ENCODE measurements at places on chromosomes 5 and 9.

DNA sequence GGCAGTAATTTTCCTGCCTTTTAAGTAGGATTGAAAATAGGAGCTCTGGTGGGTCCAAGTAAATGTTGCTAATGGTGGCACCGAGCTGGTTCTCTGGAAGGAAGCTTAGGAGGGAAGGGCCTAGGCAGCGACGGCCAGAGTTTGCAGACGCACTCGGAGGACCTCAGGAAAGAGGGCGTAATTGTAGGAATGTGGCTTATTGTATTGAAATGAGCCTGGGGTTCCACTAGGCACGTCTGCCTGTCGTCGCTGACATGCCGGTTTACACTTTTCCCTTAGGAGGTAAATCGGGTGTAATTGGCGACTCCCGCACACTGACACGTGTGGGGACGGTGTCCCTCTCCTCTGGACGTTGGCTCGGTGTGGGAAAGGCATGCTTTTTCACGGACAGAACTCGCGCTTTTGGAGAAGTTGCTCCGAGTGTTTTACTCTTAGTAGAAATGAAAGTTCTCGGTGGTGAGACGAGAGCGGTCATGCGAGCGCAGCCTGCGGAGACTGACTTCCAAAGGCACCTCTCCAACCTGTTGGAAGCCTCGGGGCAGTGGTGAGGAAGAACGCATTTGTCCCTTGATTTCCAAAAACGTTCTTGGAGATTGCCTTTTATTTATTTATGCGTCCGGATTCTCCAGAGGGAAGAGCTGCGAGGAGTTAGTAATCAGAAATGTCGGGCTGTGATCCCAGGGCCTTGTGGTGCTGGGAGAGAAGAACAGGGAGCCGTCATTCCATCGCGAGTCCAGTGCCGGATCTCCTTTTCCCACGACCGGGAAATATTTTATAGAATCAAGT lies 1.3 kb downstream of the NR4A3 start:
- DNase-seq: no peak

- no peak for DNase-seq
Measured at GRCh38 chr5:139787257-139787567, 8.4 kb upstream of the PSD2 start.

DNA sequence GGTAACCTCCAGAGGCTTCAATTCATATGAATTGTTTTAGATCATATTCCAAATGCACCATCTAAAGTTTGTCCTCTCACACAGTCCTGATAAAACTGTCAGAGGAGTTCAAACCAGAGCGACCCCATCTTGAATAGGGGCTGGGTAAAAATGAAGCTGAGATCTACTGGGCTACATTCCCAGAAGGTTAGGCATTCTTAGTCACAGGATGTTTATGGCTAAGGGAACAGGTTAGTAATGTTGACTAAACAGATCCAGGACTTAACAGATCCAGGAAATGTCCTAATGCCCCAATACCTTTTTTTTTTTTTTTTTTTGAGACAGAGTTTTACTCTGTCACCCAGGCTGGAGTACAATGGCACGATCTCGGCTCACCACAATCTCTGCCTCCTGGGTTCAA lies 192.6 kb upstream of the PRDM9 start:
- no peak for DNase-seq

- no peak for DNase-seq
Measured at GRCh38 chr9:70411121-70411929, 3.1 kb downstream of the KLF9 start.

GRCh38 chr5:141003031-141003430 lies 36.8 kb downstream of the PCDHAC2 start:
- DNase-seq: no peak

GRCh38 chr5:93574491-93575305 lies 6.3 kb downstream of the NR2F1-AS1 start:
- no peak for DNase-seq

DNA sequence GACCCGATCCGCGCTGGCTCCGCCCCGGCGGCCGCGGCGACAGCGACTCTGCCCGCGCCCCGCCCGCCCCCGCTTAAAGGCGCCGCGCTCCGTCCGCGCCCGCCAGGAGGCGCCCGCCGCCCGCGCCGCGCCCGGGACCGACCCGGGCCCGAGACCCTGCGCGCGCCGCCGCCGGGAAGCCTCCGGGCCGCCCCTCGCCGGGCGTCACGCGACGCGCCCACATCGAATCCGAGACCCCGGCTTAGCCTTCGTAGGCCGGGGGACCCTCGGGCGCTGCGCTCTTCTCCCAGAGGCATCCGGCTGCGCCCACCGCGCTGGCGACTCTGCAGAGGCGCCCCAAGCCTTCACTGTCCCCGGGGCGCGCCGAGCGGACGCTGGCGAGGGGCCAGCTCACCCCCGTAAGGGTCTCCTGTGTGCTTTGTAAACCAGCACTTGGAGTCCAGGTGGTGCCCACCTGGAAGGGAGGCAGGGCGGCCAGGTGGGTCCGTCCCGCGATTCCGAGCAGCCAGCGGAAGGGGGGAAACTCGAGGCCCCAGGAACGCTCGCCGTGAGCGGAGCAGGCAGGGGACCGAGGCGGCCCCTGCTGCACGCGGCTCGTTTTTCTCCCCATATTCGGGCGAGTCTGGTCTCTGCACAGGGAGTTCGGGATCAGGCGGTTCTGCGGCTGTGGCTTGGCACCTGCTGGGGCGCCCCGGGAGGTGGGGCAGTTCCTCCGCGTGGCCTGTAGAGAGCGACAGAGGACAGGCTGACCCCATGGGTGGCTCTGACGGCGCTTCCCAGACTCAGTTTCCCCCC lies 423 bp upstream of the ABCA2 start:
- DNase-seq: peak; percentile 46

- DNase-seq: no peak
Measured at GRCh38 chr5:141657937-141658545, 6.8 kb upstream of the FCHSD1 start.

GRCh38 chr9:81718244-81718643 lies 28.9 kb upstream of the TLE1 start:
- no peak for DNase-seq

GRCh38 chr5:16934123-16934522 lies 2.0 kb downstream of the MYO10 start:
- no peak for DNase-seq

- no peak for DNase-seq
Measured at GRCh38 chr9:89677702-89678395, 73.0 kb downstream of the GADD45G start.

DNA sequence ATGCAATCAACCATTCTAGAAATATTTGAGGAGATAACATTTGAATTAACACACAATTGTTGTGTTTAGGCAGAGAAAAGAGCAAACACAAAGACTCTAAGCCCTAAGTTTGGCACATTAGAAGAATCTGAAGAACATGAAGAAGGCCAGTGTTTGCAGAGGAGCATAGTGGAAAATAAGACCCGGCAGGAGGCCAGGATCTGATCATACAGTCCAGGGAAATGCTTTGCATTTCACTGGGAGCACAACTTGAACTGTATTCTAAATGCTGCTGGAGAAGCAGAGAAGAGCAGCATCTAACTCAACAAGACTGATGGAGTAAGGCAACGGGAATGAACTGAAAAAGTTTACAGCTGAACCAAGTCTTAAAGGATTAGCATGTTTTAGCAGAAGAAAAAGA lies 463.4 kb downstream of the ZNF608 start:
- no peak for DNase-seq

- no peak for DNase-seq
Measured at GRCh38 chr5:138569782-138570181, 5.4 kb downstream of the HSPA9 start.

GRCh38 chr5:41670854-41671479 lies 160.6 kb upstream of the PLCXD3 start:
- no peak for DNase-seq

- no peak for DNase-seq
Measured at GRCh38 chr5:93583768-93584595, 960 bp downstream of the NR2F1 start.

GRCh38 chr5:173454736-173455598 lies 126.8 kb upstream of the STC2 start:
- no peak for DNase-seq

DNA sequence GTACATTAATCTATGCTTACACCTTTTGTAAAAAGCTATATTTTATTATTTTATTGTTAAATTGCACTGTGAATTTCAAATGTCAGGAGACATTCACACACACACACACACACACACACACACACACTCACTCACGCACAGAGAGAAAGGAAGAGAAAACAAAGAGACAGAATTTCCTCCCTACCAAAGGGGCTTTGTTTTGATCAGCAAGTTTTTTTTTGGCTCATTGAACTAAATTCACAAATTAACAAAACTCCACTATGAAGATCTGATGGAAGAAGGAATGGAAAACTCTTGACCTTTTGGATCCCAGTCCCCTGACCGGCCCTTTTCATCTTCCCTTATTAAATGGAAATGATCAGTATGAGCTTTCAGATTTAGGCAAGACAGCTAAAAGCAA lies 161.2 kb downstream of the PDE4D start:
- no peak for DNase-seq

DNA sequence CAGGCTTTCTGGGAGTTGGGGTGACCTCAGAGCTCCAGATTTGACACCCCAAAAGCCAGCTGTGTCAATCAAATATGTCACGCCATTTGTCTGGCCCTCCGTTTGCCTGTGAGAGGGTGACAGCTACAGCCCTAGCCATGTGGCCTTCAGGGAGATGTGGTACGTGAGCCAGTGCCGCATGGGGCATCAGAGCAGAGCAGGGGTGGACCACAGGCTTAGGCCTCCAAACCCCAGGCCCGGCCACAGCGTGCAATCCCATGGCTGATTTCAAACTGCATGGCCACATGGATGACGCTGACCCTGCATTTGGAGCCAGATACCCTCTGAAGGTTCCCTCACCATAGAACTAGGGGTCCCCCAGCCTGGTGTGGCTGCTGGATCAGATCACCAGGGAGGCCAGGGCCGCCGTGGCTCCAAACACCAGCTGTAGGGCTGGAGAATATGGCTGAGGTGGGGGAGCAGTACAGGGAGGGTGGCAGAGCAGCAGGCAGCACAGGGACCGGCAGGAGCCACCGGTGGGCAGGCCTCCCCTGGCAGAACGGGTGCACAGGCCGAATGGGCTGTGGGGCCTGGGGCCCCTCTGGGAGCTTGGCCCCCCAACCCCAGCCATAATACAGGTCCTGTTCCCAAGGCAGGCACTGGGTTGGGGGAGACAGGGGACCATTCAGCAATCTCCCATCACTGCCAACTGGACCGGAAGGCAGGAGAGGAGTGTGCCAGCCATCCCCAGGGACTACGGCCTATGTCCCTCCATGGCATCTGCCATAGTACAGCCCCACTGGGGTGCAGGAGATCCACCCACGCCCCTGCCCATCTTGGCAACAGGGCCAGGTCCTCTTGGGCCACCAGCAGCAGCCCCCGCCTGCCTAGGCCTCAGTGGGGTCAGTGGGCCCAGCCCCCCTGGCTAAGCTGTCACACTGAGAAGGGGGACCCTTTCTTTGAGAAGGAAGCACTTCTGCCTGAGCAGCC lies 1.5 kb downstream of the SAPCD2 start:
- no peak for DNase-seq

- no peak for DNase-seq
Measured at GRCh38 chr9:23830929-23831730, 5.1 kb upstream of the ELAVL2 start.

- no peak for DNase-seq
Measured at GRCh38 chr5:36571401-36572042, 34.9 kb upstream of the SLC1A3 start.

- DNase-seq: no peak
Measured at GRCh38 chr5:151060742-151061141, 20.1 kb downstream of the TNIP1 start.

DNA sequence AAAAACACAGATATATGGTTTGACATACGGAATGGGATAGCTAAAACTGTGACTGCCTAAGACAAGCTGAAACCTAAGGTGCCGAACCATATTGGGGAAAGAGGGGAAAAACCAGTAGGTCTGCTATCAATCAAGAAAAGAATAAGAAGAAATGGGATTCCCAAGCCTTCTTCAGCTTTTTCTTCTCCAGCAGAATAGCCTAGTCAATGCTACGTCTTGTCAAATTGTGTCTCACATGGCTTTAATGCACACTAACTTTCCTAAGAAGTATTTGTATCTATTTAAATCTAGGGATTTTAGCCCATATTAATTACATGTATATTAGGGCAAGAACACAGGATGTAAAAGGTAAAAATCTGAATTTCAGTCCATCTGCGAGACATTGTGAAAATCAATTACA lies 797 bp upstream of the FBXO38 start:
- no peak for DNase-seq

- DNase-seq: no peak
Measured at GRCh38 chr5:39934830-39935229, 510.1 kb upstream of the DAB2 start.

GRCh38 chr5:107247427-107247826 lies 423.3 kb downstream of the EFNA5 start:
- no peak for DNase-seq

DNA sequence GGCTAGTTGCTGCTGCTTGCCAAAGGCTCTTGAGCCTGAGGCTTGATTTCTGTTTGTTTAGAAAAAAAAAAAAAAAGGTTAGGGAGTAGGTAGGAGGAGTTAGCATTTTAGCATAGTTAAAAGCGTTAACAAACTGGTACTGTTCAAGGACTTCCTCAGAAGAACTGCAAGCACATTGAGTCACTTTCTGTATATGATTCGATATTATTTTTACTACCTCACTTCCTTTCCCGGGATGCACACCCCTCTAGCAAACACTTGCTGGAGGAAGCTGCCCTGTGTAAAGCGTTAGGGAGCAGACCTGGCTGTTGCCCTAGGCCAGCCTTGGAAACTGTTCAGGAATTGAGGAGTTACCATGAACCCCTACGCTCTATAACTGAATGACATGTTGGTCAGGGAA lies 15.7 kb upstream of the CEP120 start:
- no peak for DNase-seq

DNA sequence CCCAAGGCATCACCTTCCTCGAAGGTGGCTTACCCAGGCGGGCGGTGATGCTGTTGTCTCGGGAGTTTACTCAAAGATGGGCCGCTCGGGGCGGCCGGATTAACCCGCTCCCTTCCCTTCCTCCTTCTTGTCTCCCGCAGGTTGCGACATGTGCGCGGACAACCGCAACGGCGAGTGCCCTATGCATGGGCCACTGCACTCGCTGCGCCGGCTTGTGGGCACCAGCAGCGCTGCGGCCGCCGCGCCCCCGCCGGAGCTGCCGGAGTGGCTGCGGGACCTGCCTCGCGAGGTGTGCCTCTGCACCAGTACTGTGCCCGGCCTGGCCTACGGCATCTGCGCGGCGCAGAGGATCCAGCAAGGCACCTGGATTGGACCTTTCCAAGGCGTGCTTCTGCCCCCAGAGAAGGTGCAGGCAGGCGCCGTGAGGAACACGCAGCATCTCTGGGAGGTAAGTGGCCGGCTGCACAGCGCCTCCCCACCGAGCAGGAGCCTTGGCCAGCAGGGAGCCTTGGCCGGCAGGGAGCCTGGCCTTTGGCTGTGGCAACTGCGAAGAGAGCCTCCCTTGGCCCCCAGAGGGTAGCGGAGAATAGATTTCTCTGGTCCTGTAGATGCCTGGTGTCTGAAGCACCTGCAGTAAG lies 10.6 kb downstream of the PRDM6 start:
- no peak for DNase-seq

GRCh38 chr5:137743031-137743640 lies 7.2 kb upstream of the KLHL3 start:
- peak; percentile 21 for DNase-seq

DNA sequence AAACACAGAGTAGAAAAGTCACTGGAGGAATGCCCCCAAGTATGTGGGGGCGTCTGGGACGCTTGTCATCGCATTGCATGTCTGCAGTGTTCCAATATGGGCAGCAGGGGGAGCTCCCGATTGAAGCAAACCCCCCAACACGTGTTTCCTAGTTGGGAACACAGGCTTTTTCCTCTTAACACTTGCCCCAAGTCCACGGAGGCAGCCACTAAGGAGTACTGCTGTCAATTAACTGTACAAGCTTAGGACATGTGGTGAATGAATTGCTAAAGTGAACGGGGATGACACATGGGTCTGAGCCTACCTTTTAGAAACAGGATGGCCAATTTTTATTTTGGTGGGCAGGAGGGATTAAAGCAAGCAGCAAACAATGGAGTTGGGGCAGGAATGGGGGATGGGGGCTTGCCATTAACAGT lies 2.2 kb downstream of the GABRB2 start:
- DNase-seq: no peak
